RWPE1 (cell line): ENCODE measurements at places on chromosomes 1 and 21.

GRCh38 chr1:218717575-218717974, 372.4 kb downstream of the TGFB2 start:
- DNase-seq, result no peak

DNA sequence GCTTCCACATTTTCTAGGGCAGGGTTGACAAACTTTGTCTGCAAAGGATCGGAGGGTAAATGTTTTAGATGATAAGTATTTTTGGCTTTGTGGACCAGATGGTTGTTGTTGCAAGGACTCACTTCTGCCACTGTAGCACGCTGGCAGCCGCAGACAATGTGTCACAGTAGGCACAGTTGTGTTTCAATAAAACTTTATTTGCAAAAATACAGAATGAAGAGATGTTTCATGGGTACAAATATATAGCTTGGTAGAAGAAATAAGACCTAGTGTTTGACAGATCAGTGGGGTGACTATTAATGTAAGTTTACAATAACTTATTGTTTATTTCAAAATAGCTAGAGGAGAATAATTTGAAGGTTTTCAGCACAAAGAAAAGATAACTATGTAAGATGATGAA, 127.8 kb downstream of the GRIK3 start:
- no peak for DNase-seq

- no peak for DNase-seq
Measured at GRCh38 chr21:34935898-34936297, 113.2 kb downstream of the RUNX1 start.

DNA sequence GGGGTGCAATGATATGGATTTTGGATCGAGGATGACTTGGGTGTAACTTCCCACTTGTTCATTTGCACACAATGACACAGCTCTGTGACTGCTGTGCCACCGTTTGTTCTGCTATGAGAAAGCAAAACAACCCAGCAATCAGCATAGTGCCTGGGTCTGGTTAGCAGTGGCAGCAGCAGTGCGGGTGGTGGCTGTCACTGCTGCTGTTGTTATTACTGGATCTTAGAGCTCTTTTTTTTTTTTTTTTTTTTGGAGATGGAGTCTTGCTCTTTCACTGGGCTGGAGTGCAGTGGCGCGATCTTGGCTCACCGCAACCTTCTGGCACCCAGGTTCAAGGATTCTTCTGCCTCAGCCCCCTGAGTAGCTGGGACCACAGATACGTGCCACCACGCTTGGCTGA, 56.9 kb downstream of the TBCE start:
- no peak for DNase-seq

GRCh38 chr1:205983925-205984725, 19.1 kb downstream of the RAB7B start:
- peak; percentile 95 for DNase-seq

GRCh38 chr1:167453123-167453522, 65.2 kb downstream of the CD247 start:
- no peak for DNase-seq

GRCh38 chr1:184893695-184894094, 80.6 kb downstream of the NIBAN1 start:
- no peak for DNase-seq

DNA sequence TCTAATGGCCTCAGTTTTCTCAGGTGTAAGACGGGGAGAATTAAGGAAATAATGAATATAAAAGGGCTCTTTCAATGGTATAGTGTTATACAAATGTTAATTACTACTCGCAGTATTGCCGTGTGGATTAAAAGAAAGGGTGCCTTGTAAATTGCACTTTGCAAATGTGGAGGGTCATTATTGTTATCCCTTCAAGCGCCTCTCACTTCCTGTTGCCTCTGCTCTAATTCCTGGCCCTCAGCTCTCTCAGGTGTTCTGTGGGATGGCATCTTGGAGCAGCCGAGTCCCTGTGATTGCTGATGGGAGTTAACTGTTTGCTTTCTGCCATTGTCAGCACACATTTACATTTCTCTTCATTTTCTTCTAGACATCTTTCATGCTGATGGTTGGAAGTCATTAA, 7.1 kb upstream of the S100A11 start:
- no peak for DNase-seq

GRCh38 chr1:208211921-208212843, 32.0 kb downstream of the PLXNA2 start:
- no peak for DNase-seq

GRCh38 chr21:28269173-28269572, 723.5 kb downstream of the LTN1 start:
- DNase-seq, result no peak
